DMS153 (cell line): ENCODE measurements at places on chromosomes 16 and 17.

DNA sequence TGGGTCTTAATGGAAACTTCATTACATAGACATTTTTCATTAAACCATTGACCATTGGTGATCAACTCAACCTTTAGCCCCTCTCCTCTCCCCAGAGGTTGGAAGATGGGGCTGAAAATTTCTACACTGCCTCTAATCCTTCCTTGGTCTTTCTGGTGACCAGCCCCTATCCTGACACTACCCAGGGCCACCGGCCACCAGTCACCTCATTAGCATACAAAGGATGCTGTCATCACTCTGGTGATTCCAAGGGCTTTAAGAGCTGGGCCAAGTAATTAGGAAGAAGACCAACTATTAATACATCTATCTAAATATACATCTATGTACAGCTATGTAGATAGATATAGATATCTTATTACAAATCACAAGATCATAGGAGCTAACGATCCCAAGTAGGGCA lies 111.2 kb upstream of the IRX6 start:
- no peak for DNase-seq

DNA sequence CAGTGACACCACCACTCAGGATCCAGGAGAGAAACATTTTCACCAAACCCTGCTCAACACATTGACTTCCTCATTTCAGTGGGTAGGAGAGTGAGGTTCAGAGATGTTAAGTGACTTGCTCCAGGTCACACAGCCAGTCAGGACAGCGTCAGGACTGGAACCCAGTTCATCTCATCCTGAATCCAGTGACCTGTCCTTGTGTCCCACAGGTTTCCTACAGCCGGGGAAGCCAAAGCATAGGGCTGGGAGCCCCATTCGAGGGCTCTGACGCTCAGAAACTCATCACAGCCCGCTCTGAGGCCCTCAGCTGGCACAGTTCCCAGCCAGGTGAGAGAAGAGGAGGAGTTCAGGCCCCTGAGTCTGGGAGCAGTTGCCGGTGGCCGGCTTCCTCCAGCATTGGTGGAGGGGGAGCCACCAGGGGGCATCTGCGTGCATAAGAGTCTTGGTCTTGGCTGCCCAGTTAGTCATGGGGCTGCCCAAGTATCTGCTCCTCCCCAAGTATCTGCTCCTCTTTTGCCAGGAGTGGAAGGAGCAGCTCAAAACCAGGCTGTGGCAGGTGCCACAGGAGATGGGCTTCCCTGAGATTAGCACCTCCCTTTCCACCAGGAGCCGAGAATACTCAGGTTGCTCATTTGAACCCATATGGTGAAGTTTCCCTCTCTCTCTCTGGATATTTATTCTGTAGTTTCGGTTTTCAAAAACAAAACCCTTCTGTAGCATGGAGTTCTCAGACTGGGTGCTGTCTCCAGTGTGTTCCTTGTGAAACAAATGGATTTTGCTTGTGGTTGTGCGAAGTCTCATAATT lies 56.0 kb downstream of the TNFRSF13B start:
- peak; percentile 7 for DNase-seq

- DNase-seq, result no peak
Measured at GRCh38 chr17:9183306-9183705, 162.0 kb downstream of the NTN1 start.

GRCh38 chr16:17769065-17769464 lies 298.3 kb upstream of the XYLT1 start:
- no peak for DNase-seq

DNA sequence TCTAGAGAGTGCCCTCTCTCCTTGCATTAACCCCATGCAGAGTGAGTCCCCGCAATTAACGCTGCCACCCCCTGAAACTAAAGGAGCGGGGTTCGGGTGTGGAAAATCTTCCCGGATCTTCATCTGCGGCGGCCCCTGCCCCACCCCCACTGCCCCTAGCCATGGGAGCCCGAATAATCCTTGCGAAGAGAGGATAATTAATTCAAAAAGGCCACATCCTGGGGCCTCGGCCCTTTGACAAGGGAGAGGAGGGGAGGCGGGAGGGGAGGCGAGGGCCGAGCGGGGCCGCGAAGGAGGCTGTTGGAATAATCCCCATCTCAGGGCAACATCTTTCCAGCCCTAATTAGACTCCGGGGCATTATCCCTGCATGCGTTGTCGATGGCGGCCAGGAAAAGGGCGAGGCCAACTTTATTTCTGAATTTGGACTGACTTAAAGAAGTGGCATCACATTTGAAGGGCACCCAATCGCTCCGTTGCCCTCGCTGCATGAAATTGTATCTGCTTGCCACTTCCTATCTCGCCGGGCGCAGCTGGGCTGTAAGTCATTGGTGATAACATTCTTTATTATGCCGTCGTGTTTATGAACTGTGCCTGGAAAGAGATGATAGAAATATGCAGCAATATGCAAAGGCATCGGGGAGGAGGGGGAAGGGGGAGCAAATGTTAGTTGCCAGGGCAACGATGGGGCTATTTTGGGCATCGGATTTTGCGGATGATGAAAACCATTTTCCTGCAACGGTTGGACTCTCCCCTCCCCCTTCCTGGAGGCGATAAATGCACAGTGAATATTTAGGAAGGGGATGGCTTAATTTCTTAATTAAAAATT lies 387.1 kb upstream of the TNRC6C start:
- no peak for DNase-seq

DNA sequence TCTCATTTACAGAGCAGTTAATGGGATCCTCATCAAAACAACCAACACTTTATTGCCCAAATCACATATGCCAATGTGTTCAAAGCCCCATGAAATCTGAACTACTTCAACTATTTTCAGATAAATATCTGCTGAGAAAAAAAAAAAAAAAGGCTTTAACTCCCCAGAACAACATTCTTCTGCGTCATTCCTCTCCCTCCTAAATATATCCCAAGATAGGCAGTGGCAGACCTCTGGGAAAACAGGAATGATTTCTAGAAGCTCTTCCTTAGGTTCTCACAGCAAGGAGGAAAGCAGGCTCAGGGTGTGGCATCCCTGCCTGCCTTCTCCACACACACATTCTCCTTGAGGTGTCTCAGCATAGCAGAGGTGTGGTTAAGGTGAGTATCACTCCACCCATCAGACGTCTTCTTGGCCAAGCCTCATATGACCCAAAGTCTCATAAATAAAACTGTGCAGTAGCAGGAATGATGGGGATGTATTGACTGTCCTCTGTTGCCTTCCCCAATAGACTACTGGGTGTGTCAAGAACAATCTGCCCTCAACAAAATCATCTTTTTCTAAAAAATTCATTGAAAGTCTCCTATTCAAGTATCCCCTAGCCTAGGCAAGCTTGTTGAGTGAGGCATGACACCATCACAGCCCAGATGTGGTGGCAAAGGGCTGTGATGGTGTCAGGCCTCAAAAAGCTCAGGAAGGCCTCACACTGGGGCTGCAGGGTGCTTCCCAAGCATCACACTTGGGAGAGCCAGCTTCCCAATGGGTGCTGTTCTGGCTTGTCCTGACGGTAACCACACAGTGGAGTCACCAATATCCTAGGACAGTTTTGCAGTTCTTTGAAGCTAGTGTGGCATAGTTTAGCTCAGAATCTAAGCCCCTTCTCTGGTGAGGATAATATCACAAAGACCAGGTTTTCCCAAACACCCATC lies 135.4 kb upstream of the SOX9 start:
- DNase-seq, result no peak

DNA sequence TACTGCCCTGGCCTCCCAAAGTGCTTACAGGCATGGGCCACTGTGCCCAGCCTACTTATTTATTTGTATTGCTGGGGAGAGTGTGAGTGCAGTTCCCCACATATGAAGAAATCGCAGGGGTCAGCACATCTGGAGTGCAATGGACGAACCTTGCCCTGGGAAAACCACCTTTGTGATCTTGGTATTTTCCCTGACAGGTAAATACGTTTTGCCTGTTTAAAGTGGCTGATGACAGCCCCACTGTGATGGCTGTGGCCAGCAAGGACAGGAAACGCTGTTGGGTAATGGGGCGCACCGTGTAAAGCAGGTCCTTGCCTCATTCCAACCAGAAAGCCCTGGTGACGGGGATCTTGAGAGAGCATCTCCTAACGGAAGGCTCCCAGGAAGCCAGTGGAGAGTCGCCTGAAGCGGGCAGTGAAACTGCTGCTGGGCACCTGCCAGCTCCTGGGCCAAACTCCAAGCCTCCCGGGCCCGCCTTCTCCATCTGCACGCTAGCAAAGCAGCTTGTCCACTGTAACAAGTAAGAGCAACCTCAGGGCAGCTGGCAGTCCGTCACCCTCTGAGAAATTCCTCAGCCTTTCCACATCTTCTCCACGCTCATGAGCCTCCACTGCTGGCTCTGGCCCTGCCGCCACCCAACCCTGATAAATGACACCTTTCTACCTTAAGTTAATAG lies 17.5 kb downstream of the EMC8 start:
- DNase-seq, result no peak

- DNase-seq, result no peak
Measured at GRCh38 chr17:43940630-43941029, 1.6 kb downstream of the PPY start.
